ENCODE measurements at places on chromosomes 1 and 21.

DNA sequence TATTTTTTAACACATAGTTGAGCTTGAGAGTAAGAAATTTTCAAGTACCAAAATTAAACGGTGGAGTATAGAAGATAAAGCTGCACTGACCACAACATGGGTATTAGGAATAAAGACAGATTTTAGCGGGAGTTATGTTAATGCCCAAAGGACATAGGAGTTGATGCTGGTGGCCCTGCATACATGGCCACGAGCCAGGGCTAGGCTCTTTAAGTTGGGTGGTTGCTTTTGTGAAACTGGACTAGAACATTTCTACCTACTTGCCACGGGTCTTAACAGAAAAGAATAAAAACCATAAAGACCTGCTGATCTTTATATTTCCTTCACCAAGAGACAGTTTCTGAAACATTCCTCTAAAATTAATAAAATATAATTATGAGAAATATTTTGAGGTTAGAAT, 14.9 kb downstream of the EDEM3 start:
- no peak for DNase-seq

DNA sequence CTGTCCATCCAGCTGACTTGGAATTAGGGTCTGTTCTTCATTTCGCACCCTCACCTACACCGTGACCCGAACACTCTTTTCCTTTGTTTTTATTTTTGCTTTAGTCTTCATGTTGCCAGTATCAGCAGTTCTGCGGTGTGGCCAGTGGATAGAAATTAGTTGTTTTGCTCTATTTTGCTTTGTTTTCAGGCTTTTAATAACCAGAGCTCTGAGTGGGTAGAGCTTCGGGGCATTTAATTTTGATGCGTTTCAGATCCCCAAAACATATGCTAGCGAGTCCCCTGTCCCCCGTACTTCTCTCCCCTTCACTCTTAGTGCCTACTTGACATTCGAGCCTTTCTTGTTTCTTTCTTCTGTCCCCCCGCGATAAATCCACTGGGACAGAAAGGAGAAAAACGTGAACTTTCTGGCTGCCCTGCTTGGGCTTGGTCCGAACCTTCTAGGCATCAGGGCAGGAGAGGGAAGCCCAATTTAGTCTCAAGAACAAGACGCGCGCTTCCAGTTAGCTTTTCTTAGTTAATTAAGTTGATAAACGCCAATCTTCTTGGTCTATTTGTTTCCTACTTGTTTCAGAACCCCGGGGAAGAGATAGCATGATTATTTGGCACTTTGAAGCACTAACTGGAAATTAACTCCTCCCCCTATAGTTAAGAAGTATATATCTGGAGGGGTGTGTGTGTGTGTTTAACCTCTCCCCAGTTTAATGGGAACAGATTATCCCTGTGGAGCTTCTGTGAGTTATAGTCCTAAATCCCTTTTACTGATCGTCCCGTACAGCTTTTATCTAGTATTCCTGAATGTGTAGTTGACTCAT, 839 bp downstream of the SWT1 start:
- no peak for DNase-seq

- no peak for DNase-seq
Measured at GRCh38 chr21:14213164-14213563, 2.4 kb upstream of the LIPI start.

DNA sequence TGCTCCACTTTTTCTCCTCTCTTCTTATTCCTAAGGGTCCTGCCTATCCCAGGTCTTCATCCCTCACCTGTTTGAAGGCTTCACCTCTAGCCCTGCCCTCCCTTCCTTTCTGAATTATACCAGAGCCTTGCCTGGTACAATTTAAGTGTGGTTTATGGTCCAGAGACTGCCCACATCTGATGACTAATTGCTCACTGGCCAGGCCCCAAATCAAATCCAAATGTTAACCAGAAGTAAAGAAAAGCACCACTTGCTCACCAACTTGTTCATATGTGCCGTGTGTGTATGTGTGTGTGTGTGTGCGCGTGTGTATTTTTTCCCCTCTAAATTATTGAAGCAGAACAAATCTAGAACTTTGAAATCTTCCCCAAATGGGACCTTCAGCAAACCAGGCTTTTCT, 26.4 kb downstream of the MYOM3 start:
- no peak for DNase-seq

DNA sequence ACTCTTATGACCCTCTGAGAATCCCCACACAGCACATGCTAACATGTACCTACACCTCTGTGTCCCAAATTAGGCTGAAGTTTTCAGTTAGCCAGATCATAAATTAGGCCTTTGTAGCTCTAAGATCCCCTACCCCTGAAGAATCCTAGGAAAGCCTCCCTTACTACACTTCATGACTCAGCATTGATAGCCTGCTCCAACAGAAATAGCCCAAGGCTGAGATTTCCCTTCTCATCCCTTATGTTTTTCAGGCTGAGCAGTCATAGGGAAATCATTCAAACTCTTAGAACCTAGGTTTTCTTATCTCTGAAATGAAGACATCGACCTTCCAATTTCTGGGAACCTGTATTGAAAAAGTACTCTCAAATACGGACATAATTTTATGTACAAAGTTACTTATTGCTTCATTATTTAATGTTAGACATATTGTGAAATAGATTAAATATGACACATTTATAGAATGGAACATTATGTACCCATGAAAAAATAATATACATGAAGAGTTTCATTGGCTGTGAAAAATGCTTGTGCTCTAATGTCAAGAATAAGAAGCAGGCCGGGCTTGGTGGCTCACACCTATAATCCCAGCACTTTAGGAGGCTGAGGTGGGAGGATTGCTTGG, 122.4 kb upstream of the UBE2U start:
- DNase-seq: no peak

GRCh38 chr1:102586022-102586421, 522.3 kb downstream of the COL11A1 start:
- no peak for DNase-seq

GRCh38 chr1:205914730-205915129, 28.5 kb downstream of the SLC26A9 start:
- no peak for DNase-seq

- DNase-seq: no peak
Measured at GRCh38 chr1:108817811-108818210, 39.1 kb downstream of the AKNAD1 start.

GRCh38 chr1:95415146-95415545, 181.1 kb downstream of the RWDD3 start:
- no peak for DNase-seq

- no peak for DNase-seq
Measured at GRCh38 chr1:173099166-173099565, 48.4 kb upstream of the TNFSF18 start.

DNA sequence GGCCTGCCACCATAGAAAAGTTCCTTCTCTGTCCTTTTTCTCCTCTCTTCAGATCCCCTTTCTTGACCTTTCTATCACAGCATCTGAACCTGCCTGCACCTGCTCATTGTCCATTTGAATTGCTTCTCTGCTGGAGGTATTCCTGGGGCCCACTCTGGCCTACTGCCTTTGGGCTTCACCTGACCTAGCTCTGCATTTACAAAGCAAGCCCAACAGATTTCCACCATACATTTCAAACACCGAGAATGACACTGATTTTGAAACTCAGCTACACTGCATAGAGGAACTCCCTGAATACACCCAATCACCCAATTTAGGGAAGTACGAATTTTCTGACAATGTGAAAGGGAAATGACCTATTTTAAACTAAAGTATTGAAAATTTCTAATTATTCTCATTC, 284.5 kb upstream of the USP25 start:
- DNase-seq: no peak

DNA sequence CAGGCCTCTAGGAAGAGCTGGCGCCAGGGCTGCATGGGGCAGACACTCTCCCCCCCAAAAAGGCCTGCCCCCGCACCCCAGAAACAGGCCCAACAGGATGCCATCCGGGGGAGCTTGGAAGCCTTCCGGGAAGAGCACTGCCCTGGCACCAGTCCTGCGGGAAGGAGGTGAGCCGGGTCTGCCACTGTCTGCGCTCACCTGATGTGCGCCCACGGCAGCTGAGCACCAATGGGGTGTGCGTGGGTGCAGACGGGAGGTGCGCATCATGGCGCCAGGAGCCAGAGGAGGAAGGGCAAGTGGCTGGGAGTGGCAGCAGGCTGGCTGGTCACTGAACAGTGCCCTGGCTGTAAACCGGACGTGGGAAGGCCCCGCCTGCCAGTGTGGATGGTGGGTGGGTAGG, 73.6 kb downstream of the CASZ1 start:
- no peak for DNase-seq

- no peak for DNase-seq
Measured at GRCh38 chr1:175400766-175401165, 208.2 kb upstream of the KIAA0040 start.

Measured in stimulated activated CD4-positive, alpha-beta T cell treated with anti-CD3 and anti-CD28 coated beads, Interleukin-4, amount 100 ng/mL, for 1 hour (primary cell).